ENCODE measurements at places on chromosomes 12 and 14. TPM values are rescaled to one million over a fixed set of nuclear protein-coding genes. Genes with fewer than 3 reads are reported as not detected.
A peak's percentile ranks its signal among the peaks of the same experiment; 100 is the strongest.

The CTSG gene
- polyA plus RNA-seq = 0.27 TPM

The ZBTB39 gene
- polyA plus RNA-seq = 13.4 TPM

The ACSS3 gene
- polyA plus RNA-seq = 27.4 TPM

The SRRM4 gene
- 0.02 TPM for polyA plus RNA-seq

DNA sequence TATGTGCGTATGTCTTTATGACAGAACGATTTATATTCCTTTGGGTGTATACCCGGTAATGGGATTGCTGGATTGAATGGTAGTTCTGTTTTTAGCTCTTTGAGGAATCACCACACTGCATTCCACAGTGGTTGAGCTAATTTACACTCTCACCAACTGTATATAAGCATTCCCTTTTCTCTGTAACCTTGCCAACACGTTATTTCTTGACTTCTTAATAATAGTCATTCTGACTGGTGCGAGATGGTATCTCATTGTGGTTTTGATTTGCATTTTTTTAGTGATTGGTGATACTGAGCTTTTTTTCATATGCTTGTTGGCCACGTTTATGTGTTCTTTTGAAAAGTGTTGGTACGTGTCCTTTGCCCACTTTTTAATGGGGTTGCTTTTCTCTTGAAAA lies 49.7 kb downstream of the FRS2 start:
- DNase-seq = no peak

GRCh38 chr14:89479802-89480201 lies 62.8 kb upstream of the FOXN3 start:
- no peak for DNase-seq

DNA sequence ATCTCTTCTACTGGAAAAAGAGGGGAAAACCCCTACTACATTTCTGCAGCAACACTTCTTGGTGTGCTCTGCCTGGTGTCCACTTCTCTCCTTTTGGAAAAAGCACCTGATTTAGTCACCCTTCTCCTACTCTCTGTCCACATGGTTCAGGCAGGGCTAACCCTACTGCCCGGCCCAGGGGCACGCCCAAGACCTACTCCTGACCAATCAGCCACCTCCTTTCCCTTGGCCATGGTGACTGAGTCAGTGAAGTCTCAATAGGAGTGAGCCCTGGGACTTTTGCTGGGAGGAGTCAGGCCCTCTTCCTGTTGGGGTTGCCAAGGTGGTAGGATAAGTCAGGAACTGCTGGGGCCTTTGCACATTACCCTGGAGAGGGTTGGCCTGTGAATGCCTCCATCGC lies 52.5 kb upstream of the MYL2 start:
- no peak for DNase-seq

DNA sequence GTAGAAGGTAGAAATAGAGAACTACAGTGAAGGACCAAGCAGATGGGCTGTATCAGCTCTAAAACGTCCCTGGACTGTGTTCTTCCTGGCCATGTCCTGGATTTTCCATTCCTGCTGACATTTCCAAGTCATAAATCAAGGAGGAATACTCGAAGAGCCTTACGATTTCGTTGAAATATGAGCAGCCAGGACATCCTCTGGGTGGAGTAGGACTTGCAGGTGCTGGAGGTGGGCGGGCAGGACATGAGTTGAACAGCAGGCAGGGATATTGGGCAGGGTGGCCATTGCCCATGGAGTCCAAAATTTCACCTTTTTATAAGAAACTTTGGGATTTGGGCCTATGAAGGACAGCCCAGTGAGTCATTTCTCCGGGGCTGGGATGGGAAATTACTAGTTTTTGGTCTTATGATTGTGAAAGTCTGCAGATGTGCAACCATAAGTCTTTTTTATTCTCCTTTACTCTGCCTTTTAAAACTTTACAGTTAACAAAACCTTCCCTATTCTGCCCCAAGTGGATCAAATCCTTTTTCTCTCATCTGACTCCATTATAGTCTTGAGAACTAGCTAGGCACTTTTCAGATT lies 88.8 kb downstream of the TMX1 start:
- DNase-seq = no peak

DNA sequence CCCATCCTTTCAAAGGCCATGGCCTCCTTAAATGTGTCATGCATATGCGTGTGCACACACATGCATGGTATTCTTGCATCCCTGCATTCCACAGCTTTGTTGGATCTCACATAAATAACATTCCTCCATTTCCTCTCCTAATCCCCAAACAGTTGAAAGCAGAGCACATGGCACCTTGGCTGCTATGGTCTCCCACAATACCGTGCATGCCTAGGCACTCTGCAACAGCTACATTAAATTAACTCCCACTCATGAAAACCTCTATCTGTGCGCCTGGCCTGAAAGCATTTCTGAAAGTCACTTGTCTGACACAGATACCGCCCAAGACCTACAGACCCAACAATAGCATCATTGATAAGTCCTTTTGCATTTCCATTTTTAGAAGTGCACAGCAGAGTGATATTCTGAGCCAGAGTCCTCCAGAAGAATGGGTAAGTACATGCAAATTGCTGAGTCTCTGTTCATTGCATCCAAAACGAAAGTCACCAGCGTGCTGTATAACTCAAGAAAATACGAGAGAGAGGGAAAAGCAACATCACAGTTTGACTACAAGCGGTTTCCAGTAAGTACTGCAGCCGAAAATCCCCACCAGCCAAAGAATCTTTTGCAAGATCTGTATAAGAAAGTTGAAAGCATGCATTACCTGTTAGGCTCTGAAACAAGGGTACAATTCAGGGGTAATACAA lies 436 bp downstream of the ASB2 start:
- no peak for DNase-seq

The RERG gene
- polyA plus RNA-seq = 34.5 TPM

- no peak for DNase-seq
Observed at GRCh38 chr14:77607741-77608302, 8.6 kb downstream of the SPTLC2 start.

The NTF3 gene
- 4.1 TPM for polyA plus RNA-seq

GRCh38 chr12:94333396-94333795 lies 126.3 kb downstream of the CEP83 start:
- DNase-seq = no peak

DNA sequence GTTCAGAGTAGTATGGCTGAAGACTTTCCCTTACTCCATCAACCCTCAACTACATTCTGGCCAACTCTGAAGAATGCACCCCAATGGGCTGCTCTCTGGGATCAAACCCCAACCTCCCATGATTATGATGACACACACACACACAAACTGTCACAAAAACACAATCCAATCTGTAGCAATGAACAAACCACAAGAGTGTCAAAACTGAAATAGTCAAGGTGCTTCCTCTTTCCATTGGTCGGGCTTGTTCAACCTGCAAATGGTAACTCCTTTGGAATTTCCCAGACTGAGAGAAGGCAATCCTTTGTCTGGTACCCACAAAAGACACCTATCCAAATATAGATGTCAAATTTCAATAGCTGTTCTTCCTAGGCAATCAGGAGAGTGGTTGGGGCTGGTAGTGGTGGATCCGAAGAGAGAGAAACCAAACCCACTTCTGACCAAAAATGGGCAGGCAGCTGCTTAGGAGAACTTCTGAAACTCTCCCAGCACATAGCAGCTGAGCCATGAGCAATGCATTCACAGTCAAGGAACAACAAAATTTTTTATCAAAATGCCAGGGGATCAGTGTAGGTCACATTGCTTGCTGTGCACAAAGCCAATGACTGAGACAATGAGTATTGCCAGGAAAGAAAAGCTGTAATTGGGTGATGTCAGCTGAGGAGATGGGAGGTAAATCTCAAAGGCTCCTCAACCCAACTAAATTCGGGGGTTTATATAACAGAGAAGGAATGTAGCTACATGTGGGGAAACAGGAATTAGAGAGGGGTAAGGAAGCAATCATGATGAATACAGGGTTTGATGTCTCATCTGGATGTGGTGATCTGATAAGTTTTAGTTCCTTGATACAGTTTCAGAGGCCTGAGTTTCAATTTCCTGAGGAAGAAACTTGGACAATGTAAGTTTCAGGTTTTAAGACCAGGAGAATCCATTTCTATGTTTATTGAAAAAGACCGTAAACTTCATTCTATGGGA lies 191.4 kb downstream of the KITLG start:
- DNase-seq = no peak

DNA sequence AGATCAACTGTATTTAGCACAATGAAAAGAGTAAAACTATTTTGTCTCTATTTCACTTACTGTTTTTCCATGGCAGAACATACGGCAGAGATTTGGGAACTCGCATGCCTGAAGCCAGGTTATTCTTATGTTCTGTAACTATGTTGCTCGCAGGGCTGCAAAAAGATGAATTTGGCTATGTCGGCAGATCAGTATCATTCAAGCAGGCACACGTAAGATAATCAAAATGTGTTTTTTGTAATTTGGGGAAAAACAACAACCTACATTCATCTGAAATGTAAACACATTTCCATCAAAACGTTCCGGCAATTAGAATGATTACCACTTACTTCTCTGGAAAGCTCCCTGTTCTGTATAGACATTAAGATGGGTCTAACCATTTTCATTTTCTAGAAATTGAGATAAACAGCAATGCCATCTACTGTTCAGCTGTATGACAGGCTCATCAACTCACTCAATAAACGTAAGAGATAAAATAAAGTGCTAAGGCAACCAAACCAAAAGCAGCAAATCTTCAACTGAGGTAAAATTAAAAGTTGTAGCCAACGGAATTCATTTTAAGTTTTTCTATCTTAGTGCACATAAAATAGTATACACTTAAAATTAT lies 13.0 kb downstream of the GTSF1 start:
- DNase-seq = no peak

- DNase-seq = peak; percentile 69
Observed at GRCh38 chr12:65741656-65742017, 82.6 kb upstream of the HMGA2 start.

DNA sequence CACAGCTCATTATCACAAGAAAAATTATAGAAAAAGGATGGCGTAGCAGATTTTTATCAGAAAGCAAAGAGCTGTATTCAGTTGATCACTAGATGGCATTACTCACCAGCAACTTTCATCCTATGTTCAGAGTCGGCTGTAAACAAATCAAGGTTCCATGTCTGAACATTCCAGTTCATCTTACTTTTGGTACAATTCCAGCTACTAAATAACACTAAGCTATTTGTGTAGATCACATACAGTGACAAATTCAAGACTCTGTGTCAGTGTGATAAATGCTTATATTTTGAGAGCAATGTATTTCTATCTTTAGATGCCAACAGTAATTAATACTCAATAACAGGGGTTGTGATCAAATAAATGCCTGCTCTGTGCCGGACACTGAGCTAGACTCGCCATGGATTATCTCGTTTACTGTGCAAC lies 30.1 kb downstream of the NRDE2 start:
- peak; percentile 53 for DNase-seq

DNA sequence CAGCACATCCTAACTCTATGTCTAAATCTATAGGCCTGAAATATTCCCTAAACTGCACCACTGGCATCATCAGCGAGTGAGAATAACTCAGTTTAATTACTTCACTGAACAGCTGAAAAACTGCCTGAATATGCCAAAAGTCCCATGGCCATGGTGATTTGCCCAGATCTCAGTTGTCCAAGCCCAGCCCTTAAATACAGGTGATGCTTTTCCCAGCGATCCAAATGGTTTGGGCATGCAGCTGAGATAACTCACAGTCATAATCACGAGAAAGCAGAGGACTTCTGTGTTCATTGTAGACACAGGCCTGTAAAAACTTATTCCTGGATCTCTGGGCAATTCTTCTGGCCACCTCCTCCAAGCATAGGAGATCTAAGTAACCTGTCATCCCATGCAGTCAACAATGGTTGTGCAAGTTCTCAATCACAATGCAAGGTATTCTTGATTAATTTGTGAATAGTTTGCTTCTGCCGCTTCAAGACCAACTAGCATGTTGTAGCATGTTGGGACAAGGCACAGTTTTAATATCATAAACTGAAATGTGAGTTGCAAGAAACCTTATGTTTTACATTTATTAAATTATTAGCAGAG lies 40.5 kb downstream of the DUSP6 start:
- no peak for DNase-seq

The RIPK3 gene
- polyA plus RNA-seq = 3.5 TPM

DNA sequence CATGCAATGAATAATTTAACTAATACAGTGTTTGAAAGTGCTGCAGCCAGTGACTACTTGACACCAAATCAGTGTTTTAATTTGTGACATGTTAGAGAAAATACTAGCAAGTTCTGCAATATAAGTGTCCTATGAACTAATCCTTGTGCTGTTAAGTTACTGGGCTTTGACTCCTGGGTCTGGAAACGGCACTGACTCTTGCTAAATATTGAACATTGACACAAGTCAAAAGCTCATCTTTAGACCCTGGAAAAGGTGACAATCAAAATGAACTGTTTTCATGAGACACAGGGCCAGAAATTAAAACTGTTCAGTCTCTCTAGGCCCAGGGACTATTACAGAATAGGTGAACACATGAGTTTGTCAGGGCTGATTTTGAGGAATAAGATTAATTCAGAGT lies 268.1 kb downstream of the IPO8 start:
- no peak for DNase-seq

GRCh38 chr14:58972233-58973017 lies 216.0 kb upstream of the DAAM1 start:
- no peak for DNase-seq

DNA sequence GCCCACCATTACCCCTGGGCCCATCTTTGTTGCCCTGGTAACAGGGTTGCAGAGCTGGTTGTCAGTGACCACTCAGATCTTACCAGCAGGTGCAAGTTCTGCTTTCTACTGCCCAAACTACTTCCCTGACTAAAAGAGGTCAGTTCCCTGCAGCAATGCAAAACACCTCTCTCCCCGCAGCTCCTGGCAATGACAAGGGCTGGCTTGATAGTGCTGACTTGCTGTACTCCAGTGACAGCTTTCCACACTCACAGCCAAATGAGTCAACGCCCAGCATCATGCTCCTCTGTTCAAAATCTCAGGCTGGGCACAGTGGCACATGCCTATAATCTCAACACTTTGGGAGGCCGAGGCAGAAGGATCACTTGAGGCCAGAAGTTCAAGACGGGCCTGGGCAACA lies 90.6 kb downstream of the CIT start:
- no peak for DNase-seq

GRCh38 chr14:74856366-74856765 lies 19.6 kb downstream of the PROX2 start:
- DNase-seq = no peak

GRCh38 chr14:61677479-61677878 lies 17.8 kb upstream of the HIF1A start:
- no peak for DNase-seq

DNA sequence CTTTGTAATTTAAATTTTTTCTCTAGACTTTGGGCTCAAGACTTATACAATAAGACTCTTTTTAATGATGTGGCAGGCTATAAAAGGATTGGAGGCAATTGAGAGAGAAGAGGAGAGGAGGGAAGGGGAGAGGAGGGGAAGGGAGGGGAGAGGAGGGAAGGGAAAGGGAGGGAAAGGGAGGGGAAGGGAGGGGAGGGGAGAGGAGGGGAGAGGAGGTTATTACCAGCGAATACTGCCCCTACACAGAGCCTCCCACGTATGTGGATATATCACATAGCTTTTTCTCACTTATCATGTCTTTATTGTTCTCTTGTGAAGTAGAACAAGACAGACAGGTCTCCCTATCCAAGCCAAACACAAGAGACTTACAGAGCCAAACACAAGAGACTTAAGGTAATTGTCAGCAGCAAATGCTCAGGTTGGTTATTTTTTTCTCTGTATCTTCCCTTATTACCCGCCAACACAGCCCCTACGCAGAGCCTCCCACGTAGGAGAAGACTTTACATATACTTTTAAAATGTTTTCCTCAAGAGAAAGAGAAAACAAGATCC lies 63.1 kb downstream of the DRAM1 start:
- DNase-seq = peak; percentile 21

The RNU4-1 gene
- polyA plus RNA-seq = not detected

The COL2A1 gene
- 50.3 TPM for polyA plus RNA-seq

The ZFP36L1 gene
- 258 TPM for polyA plus RNA-seq

Data from left kidney (tissue), 8 donors.